Activated CD4-positive, alpha-beta T cell treated with anti-CD3 and anti-CD28 coated beads, Interleukin-2, amount 50 U/mL, for 1 hour (primary cell): ENCODE measurements at places on chromosomes 1 and 21.

DNA sequence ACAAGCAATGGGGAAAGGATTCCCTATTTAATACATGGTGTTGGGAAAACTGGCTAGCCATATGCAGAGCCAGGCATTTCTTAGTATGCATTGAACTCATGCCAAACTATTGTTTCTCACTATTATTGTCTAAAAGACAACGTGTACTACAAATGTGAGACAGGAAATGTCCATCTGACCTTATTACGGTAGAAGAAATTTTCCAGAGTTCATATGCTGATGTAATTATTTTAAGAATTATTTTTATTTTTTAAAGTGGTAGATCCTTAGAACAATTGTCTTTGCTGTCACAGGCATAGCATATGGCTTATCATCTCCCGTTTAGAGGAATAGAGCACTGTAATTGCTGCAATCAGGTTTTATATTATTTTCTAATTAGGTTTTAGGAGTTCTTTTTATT lies 75.2 kb upstream of the S1PR1 start:
- no peak for DNase-seq

DNA sequence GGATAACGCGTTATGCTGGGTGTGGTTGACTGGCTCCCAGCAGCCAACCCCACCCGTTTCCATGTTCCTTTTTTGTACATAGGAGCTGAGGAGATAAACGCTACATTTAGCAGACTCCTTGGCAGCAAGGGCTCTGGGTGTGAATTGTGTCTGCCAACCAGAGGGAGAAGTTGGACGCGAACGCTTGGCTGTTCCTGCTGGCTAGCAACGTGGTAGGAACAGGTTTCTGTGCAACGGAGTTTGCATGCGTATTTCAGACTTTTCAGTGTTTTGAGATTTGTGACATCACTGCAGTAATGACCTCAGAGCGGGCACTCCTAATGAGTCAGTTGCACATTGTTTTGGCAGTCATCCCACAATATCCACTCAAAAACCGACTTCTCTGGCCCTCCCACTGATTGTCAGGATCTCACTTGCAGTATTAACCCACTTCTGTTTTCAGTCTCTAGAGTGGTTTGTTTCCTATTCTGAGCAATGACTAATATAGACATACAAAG lies 98.7 kb upstream of the RGS1 start:
- no peak for DNase-seq

GRCh38 chr1:151581451-151581850 lies 30.4 kb upstream of the SNX27 start:
- no peak for DNase-seq

- no peak for DNase-seq
Measured at GRCh38 chr1:200178340-200178739, 150.8 kb downstream of the NR5A2 start.

GRCh38 chr1:92461364-92462097 lies 25.2 kb downstream of the GFI1 start:
- no peak for DNase-seq

- no peak for DNase-seq
Measured at GRCh38 chr1:81834268-81834667, 33.5 kb downstream of the ADGRL2 start.

DNA sequence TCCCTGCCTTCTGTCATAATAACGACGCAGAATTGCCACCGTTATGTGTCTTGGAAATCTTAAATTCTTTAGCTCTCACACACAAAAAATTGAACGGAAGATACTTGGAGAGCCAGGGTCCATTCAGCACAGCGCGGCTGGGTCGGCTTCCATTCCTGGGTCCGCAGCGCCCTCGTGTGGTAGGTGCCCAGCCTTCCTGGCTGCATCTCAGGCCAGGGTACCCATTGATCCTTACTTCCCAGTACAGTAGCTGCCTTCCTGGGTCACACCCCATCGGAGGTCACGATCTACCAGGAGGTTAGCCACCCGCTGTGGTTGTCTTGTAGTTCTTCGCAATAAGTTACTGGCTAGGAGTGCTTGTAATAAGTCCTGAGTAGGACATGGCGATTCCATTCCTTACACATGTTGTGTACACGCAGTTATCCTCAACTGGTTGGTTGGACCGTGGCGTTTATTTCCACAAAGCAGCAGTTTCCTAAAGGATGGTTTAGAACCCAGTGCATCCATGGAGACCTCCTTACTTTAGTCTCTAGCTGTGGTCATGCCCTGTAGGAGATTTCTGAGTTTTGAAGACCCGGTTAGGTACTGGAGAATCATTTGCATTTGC lies 9.9 kb upstream of the MTARC1 start:
- peak; percentile 60 for DNase-seq

DNA sequence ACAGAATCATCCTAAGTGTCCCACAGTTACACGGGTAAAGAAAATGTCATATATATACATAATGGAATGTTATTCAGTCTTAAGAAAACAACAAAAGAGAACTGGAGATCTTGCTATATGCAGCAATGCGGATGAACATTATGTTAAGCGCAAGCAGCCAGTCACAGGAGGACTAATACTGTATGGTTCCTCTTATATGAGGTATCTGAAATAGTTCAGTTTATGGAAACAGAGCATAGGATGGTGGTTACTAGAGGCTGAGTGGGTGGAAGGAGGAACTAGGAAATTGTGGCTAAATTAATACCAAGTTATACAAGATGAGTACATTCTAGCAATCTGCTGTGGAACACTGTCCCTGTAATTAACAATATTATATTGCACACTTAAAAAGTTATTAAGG lies 834.3 kb downstream of the KCNT2 start:
- no peak for DNase-seq

GRCh38 chr1:55846051-55846450 lies 630.9 kb upstream of the USP24 start:
- DNase-seq = no peak

- peak; percentile 39 for DNase-seq
Measured at GRCh38 chr1:101567582-101568189, 330.9 kb downstream of the S1PR1 start.

DNA sequence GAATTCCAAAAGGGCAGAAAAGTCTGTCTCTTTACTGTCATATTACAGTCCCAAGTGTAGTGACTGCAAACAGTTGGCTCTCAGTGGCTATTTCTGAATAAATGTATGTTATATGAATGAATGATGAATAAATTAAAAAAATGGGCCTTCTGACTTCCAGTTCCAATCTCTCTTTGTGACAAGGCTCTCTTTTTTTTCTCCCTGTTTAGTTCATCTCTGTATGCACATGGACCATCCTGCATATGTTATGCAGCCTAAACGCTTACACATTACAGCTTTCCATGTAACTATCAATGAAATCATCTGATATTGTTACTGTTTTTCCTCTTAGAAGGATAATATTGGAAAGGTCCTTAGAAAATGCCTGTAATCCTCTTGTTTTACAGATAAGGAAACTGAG lies 363.0 kb downstream of the NUF2 start:
- DNase-seq = no peak

GRCh38 chr1:89536555-89537341 lies 12.1 kb downstream of the LRRC8B start:
- DNase-seq = no peak

- DNase-seq = no peak
Measured at GRCh38 chr21:33305344-33305671, 19.5 kb upstream of the IFNAR1 start.

- DNase-seq = no peak
Measured at GRCh38 chr21:41643246-41643966, 123.4 kb downstream of the RIPK4 start.

DNA sequence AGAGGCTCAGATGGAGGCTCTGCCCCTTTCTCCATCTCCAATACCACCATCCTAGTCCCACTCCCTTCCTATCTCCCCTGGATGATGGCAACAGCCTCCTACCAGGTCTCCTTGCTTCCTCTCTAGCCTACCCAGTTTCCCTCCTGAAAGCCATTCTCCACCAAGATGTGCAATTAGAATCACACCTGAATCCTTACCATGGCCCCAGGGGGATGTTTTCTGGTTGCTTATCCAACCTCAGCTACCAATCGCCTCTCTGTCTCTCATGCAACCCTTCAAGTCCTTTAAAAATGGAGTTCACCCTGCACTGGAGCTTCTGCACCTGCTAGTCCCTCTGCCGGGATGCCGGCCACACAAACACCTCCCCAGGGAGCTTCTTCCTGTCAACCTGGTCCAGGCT lies 2.9 kb downstream of the RCAN1 start:
- DNase-seq = no peak

DNA sequence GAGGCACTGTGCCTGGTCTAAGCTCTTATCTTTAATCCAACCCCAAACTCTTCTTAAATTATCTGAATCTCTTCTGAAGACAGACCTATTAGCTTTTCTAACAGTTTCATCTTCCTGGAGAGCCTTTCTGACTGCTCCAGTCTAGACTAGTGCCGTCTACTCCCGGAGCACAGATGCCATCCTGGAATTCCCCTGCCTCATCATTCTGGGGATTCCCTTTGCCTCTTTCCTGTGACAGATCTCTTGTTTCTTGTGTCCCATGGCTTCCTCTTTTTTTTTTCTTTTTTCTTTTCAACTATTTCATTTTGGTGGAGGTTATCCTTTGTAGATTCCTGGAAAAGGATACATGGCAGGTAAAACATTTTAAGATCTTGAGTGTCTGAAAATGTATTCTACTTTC lies 11.7 kb downstream of the SEMA4A start:
- DNase-seq = no peak

DNA sequence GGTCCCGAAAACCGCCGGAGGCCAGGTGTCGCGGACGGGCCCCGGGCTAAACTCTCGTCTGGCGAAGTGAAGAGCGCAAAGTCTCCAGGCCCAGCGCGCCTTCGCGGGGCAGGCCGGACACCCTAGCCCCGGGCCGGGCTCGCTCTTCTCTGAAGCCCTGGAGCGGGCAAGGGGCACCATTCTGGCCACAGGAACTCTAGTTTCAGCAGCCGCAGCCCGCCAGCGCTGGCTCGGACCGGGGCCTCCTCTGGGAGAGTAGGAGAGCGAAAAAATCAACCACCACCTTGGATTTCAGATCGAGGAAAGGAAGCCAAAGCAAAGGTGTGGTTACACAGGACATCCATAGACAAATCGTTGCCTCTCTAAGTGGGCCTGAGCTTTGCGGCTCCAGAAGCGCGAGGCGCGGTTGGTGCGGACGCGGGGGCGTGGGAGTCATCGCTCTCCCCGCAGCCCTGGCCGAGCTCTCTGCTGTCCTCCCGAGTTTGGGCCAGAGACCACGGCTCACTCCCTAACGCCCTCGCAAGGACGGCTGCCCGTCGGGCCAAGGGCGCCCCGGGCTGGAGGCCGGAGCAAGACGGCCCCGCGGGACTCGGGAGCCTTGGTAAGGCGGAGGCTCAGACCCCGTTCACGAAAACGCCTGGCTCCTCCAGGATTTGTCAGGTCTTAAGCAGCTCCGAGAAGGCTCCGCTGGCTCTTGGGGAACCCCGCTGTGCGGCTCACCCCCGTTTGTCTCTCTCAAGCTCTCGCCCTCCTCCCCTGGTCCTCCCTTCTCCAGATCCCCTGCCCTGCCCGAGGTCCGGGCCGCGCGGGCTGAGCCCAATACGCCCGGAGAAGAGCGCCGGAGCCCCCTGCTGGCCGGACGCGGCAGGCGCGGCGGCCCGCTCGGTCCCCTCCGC lies 132.9 kb upstream of the DPYD start:
- DNase-seq = peak; percentile 49

- DNase-seq = no peak
Measured at GRCh38 chr1:169590932-169591331, 4.7 kb upstream of the F5 start.

DNA sequence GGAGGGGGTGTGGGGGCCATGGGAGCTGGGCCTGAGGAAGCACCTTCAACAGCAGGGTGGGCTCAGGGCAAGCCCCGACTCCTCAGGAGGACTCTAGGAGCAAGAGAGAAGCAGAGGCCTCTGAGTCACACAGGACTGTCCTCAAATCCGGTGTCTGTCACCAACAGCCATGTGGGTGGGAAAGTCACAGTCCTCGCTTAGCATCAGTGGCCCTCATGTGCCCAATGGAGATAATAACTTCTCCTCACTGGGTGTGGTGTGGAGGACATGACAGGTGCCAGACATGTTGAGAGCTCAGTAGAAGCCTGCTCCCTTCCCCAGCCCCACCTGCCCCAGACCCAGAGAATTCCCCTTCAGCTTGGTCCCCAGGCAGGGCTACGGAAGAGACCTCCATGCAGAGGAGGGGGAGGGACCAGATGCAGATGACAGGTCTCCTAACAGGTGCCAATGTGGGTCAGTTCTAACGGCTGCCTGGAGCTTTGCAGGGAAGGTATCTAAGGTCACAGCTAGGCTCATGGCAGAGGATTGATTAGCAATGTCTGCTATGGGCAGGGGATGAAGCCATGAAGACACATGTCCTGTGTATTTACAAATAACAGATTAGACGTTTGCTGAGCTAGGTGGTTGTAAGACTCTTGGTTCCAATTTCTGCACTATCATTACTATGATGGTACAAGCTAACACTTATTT lies 30.2 kb downstream of the TTC39A start:
- no peak for DNase-seq

DNA sequence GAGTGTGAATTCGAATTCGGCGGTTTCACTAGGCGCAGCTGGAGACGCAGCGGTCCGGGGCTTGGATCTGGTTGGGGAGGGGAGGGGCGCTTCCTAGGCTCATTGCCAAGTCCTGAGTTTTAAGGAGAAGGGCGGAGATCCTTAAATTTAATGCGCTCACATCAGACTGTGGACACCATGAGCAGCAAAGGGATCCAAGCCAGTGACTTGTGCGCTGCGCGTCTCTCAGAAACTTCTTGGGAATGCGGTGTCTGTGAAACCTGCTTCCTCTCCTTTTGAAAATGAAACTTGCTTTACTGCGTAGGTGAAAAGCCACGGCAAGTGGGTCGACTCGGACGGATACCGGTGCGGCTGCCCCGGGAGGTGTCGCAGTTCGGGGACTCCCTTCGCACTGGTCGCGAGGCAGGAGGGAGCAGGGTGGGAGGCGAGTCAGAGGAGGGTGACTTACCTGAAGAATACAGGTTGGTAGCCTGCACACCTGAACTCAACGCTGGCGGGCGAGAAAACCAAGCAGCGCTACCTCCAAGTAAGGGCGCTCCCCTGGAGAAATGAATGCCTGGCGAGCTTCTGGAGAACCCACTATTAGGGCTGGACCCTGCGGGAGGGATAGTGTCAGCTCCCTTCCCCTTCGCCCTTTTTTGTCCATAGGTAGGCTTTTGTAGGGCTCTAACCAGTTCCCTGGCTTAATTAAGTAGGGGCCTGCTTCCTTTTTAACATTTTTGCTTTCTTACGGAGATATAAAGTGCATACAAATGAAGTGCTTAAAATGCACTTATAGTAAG lies 992 bp downstream of the TENT5C start:
- DNase-seq = peak; percentile 55

DNA sequence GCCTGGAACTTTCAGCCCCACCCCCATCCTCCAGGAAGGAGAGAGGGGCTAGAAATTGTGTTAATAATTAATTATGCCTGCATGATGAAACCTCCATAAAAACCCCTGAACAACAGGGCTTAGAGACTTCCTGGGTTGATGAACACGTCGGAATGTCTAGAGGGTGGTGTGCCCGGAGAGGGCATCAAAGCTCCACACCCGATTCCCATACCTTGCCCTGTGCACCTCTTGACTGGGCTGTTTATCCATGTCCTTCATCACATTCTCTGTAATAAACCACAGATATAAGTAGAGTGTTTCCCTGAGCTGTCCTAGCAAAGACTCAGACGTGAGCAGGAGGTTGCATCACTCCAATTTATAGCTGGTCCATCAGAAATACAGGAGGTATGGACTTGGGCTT lies 624.0 kb downstream of the NPHP4 start:
- no peak for DNase-seq
